ENCODE measurements at places on chromosomes 11 and 22.

GRCh38 chr11:61138935-61139334 is 22.3 kb downstream of the VPS37C start:
- DNase-seq = peak; percentile 90

GRCh38 chr11:103887001-103887658 is 149.3 kb upstream of the DDI1 start:
- DNase-seq = no peak

DNA sequence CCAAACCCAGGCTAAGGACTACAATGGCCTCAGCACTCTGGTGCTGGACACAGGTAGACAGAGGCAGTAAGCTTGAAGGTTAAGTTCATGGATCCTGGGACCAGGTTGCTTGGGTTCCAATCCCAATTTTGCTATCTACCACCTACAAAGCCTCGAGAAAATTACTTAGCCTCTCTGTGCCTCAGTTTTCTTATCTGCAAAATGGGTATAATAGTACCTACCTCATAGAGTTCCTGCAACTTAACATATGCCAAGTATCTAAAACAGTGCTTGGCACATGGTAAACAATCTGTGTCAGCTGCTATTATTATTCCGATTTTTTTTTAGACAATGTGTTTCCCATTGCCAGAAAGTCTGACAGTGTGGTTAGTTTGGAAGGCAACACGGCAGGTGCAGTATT is 37.5 kb downstream of the SYN3 start:
- DNase-seq = no peak

- DNase-seq = no peak
Observed at GRCh38 chr11:38968951-38969350, 2370.9 kb upstream of the RAG2 start.

DNA sequence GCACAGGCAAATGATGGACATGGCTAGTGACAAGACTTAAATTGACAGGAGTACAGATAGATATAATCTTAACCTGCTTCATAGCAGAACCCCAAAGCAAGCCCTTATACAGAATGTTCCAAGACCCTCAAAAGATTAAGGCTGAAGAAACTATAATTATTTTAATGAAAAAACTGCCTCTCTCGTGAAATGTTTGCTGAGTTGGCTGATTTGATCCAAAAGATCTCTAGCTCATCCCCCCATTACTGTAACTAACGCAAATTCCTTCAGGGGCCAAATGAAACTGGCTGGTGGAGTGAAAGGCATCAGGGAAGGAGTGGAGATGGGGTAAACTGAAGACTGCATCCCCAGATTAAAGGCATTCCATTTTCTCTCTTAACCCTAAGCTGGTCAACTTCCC is 19.3 kb downstream of the ALG9 start:
- no peak for DNase-seq

- DNase-seq = no peak
Observed at GRCh38 chr22:27820896-27821866, 19.6 kb upstream of the MN1 start.

DNA sequence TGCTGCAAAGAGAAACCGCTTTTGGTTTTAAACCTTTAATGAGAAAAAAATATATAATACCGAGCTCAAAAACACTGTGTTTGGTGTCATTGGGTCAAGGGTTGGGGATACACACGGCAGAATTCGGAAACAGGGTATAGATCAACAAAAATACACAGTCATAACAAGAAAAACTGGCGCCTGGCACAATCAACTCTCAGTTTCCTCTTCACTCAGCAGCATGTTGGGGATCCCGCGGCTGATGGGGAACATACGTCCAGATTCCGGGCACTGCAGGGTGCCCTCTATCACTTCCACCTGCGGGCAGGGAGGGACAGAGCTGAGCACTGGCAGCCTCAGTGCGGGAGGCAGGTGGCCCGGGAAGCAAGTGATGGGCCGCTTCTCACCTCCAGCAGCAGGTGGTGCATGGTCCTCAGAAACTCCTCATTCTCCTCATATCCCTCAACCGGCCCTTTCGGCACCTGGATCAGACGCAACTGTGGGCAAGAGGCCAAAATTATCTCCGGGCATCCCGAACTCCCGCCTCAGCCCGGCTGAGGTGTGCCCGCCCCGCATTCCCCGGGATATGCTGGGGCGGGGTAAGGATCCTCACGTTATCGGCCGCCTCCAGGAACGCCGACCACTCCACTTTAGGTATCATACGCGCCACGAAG is 561 bp downstream of the TRMT112 start:
- no peak for DNase-seq

DNA sequence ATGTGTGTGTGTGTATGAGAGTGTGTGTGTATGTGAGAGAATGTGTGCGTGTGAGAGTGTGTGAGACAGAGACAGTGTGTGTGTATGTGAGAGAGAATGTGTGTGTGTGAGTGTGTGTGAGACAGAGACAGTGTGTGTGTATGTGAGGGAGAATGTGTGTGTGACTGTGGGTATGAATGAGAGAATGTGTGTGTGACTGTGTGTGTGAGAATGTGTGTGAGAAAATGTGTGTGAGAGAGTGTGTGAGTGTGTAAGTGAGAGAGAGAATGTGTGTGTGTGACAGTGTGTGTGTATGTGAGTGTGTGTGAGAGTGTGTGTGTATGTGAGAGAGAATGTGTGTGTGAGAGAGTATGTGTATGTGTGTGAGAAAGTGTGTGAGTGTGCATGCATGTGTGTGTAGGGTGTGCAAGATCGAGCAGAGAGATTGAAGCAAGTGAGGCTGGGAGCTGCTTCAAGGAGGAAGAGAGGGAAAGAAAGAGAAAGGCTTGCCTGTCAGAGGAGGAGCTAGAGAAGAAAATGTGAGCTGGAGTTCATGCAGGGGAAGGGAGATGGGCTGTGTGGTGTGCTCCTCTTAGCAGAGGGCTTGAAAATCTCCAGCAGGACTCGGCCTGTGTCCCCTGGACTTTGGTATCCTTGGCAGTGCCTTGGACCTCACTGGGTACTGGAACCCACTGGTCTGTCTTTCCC is 27.7 kb upstream of the TP53I11 start:
- no peak for DNase-seq

DNA sequence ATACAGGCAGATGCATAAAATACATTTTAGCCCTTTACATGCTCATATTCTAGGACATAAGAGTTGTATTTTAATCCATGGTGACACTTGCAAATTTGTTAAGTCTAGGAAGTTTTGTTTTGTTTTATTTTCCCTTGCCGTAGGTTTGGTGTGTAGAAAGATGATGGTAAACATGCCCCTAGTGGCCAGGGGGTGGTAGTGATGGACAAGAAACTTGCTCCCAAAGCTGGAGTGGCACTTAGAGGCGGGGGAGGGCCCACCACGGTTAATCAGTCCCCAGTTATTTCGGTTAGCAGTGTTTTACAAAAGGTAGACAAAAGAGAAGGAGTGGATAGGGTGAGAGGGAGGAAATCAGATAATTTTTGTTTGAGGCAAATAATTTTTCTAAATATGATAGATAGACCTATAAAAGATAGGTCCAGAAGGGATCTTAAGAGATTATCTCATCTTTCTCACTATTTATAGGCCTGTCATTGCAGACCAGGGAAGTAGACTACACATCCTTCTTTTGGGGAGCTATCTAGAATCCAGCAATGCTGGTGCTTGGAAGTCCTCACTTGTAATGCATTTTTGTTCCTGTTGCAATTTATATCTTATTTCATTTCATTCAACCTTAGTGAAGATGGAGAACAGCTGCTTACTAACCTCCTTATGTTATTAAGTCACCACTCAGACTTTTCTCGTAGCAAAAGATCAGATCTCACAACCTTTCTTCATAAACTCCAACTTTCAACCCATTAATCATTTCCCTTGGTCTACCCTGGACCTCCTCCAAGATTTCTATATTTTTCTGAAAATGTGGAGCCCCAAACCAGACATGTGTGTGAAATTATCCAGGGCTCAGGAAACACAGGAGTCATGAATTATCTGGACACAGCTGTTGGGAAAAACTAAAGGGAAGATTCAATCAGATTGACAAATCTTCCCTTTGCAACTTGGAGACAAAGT is 5.9 kb upstream of the BDNF start:
- DNase-seq = no peak

- DNase-seq = no peak
Observed at GRCh38 chr11:121473064-121473777, 20.5 kb upstream of the SORL1-AS1 start.

DNA sequence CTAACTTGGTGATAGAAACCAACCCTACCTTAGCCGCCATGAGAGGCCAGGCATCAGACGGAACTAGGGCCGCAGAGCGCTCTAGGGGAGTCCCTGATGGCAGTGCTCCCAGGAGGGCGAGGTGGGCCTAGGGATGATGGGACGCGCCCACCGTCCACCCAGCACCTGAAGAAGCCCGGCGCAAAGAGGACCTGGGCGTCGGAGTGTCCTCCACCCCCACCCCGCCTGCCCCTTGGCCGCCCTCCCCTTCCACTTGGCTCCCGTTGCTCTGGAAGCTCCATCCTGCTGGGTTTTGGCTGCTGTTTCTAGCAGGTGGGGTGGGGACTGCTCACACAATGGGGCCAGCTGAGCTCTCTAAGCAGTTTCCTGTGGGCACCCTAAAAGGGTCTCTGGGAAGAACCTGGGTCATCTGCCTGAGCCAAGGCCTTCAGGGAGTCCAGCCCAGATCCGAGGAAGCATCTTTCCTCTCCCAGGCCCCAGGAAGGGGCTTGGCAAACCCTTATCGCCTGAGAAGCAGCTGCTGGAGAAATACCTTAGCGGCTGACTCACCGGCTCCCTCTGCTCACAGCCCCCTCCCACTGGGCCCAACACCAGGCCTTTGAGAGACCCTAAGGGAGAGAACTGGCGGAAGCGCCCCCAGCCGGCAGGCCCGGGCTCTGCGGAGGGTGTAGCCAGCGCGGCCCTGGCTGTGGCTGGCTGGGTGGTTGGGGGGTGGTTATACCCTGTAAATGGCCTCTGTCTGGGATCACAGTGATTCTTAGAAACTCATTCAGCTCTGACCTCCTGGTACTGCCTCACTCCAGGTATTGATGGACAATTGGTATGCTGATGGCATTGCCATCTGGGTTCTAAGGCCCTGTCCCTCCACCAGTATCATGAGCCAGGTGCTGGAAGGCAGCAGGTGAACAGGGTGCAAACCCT is 19.3 kb downstream of the CREB3L1 start:
- DNase-seq = peak; percentile 98

GRCh38 chr11:8285796-8286195 is 22.1 kb upstream of the LMO1 start:
- DNase-seq = no peak

- peak; percentile 89 for DNase-seq
Observed at GRCh38 chr11:33015621-33016551, at the start of gene DEPDC7. Gene DEPDC7, plus strand, starts transcription at chr11:33015878. Its CDS starts 78 bp downstream, at chr11:33015956.

DNA sequence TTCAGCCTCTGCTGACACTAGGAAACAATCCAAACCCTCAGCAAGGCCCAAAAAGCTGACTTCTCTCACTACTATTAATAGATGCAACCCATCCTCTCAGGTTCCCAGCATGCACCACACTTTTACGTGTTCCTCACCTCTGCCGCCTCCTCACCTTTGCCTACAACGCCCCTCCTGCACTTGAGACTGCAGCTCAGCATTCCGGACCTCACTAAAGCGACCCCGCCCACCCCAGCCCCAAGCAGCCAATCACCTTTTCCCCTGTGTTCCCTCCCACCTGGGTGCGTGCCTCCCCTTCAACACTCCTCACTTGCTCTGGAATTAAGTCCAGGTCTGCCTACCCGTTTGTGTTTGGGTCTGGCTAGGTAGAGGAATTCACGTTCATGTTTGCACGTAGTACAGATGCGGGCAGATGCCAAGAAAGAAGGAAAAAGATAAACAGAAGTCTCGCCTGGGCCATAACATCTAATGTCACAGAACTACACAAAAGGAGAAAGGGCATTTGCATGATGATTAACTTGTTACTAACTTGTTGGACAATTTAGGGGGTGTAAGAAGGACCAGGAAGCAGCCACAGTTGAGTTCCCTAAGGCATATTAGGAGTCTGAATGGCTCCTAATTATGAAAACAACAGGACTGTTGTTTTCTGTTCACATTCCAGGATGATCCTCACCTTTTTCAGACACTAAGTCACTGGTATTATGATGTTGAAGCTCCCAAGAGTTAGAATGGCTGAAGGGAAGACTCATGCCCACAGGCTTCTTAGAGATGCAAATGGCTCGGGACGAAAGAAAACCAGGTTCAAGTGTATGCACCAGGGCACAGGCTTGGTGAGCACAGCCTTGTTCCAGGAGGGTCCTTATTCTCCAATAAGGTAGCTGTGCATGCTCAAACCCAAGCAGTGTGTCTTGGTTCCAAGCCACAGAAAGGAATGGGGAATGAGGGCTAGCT is 102.2 kb downstream of the MICAL3 start:
- DNase-seq = no peak

GRCh38 chr11:45843158-45843924 is 3.9 kb upstream of the CRY2 start:
- peak; percentile 95 for DNase-seq

- DNase-seq = peak; percentile 5
Observed at GRCh38 chr11:69808667-69809086, 10.5 kb downstream of the FGF3 start.

Measured in brain microvascular endothelial cell (primary cell).